BJ (cell line): ENCODE measurements at places on chromosomes 5 and 9.

GRCh38 chr9:117434566-117434965, 19.7 kb upstream of the ASTN2 start:
- no peak for DNase-seq

GRCh38 chr5:21806943-21807342, 1046.2 kb downstream of the CDH12 start:
- peak; percentile 8 for DNase-seq

DNA sequence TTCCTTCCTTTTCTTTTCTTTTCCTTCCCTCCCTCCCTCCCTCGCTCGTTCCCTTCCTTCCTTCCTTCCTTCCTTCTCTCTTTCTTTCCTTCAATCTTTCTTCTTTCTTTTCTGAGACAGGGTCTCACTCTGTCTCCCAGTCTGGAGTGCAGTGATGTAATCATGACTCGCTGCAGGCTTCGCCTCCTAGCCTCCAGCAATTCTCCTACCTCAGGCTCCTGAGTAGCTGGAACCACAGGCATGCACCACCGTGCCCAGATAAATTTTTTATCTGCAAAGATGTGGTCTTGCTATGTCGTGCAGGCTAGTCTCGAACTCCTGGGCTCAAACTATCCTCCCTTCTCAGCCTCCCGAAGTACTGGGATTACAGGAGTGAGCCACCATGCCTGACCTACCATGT, 81.4 kb downstream of the SPATA31C2 start:
- DNase-seq: no peak

- no peak for DNase-seq
These were observed 51.7 kb upstream of the FCN2 start for GRCh38 chr9:134828892-134829291.

DNA sequence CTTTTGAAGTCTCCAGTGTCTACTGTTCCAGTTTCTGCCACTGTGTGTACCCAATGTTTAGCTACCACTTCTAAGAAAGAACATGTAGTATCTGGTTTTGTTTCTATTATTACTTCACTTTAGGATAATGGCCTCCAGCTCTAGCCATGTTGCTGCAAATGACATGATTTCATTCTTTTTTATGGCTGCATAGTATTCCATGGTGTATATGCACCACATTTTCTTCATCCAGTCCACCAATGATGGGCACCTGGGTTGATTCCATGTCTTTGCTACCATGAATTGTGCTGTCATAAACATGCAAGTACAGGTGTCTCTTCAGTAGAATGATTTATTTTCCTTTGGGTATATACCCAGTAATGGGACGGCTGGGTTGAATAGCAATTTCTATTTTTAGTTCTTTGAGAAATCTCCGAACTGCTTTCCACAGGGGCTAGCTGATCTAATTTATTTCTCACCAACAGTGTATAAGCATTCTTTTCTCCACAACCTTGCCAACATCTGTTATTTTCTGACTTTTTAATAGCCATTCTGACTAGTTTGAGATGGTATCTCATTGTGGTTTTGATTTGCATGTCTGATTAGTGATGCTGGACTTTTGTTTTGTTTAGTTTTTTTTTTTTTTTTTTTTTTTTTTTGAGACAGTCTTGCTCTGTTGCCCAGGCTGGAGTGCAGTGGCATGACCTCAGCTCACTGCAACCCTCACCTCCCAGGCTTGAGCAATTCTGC, 68.9 kb downstream of the WDR41 start:
- peak; percentile 77 for DNase-seq

DNA sequence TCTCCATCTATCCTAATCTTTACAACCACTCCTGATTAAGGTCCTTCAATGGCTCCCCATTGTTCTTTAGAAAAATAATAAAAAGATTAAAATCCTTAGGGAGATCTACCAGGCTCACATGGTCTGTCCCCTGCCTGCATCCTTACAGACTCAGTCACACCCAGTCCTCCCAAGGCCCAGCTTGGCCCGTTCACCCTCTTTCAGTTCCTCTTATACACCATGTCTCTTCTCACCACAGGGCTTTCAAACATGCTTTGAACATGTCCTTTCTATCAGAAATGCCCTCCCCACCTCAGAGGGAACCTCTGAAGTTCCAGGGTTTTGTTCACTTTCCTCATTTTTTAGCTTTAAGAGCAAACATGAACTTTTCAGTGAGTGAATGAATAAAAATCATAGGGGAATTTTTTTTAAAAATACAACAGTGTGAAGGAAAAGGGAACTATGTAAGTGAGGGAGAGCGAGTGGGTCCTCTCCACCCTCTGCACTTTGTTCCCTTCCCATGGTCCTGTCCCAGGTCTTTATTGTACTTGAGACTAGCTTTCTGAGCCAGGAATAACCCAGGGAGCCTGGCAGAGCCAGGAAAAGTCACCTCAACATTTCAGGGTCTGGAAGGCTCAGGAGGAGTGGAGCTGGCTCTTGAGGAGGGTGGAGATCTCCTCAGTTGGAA, 55.3 kb downstream of the TRPC7 start:
- no peak for DNase-seq

- no peak for DNase-seq
These were observed 15.1 kb downstream of the IFNA1 start for GRCh38 chr9:21455320-21455719.

GRCh38 chr5:55554585-55555202, 19.9 kb upstream of the PLPP1 start:
- DNase-seq: no peak

GRCh38 chr5:4995014-4995413, 145.1 kb upstream of the ADAMTS16 start:
- peak; percentile 15 for DNase-seq

- DNase-seq: no peak
These were observed 66.8 kb upstream of the SMC2 start for GRCh38 chr9:104027295-104027694.

GRCh38 chr5:113179156-113179555, 202.6 kb downstream of the DCP2 start:
- no peak for DNase-seq

DNA sequence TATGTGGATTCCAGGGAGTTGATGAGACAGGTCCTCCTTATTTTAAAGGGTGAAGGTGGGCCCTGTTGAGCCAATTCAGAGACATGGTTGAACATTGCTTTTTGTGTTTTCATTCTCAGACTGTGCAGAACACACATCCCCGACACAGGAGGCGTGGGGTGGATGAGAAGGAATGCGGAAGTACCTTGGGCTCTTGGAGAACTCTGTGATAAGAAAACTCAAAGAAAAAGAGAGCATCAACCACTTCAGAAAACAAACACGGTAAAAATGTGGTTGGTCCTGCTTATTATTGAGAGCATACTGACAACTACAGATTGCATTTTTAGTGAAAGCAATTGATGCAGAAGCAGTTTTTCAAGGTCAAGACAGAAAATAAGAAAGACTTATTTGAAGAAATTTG, 659.8 kb downstream of the IRX1 start:
- no peak for DNase-seq

DNA sequence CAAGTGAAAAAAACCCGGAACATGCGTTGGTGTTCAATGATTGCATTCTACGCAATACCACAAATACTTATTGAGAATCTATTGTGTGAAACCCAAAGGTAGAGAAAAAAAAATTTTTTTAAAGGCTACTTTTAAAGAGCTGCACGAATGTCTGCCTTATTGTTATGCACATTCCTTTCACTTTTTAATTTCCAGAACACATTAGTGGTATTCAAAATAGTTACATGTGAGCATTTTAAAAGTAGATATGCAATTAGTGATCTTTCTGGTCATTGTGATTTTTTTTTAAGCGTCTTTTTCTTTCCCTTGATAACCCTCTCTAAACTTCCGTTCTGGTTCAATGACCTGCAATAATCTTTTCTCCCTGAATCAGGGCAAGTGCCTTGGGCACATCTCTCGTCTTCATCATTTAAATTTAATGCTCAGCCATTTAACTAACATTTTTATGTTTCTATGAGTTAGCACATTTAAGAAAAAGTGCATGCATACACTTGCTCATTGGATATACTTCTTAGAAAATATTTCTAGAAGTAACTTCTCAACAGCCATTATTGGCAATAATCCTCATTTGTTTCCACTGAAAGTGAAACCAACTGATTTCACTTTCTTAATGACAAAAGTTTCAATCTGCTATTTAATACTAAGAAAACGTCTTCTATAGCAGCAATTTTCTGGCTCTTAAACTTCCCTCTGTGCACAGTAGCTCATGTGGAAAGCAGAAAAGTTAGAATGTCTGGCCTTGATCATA, 80.3 kb downstream of the CDH6 start:
- DNase-seq: no peak

- DNase-seq: no peak
These were observed 4.7 kb upstream of the FRMPD1 start for GRCh38 chr9:37645903-37646506.

GRCh38 chr5:126875303-126875785, 98.4 kb downstream of the LMNB1 start:
- no peak for DNase-seq

- no peak for DNase-seq
These were observed 44.6 kb upstream of the GLDC start for GRCh38 chr9:6689893-6690674.

- DNase-seq: no peak
These were observed 36.1 kb downstream of the MAP3K1 start for GRCh38 chr5:56851258-56851941.

- DNase-seq: peak; percentile 96
These were observed 51.7 kb downstream of the SH3GL2 start for GRCh38 chr9:17630531-17630949.

DNA sequence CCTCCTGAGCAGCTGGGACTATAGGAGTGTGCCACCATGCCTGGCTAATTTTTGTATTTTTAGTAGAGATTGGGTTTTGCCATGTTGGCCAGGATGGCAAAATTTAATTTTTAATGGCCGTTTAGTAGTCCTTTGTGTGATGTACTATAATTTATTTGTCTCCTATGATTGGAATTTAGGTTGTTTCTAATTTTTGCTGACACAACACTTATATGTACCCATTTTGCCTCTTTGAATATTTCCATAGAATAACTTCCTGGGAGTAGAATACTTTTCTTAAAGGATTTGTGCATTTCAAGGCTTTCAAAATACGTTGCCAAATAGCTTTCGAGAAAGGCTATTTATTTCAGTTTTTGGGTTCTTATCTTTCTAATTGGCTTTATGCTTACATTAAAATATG, 22.8 kb downstream of the NDFIP1 start:
- no peak for DNase-seq

- DNase-seq: no peak
These were observed 86.0 kb upstream of the ZNF618 start for GRCh38 chr9:113790093-113790492.

- no peak for DNase-seq
These were observed 124.4 kb upstream of the GPR151 start for GRCh38 chr5:146640285-146640896.
